ENCODE measurements at places on chromosomes 2 and 18.
A peak's percentile ranks its signal among the peaks of the same experiment; 100 is the strongest.

- DNase-seq, result no peak
Measured at GRCh38 chr2:98952966-98953365, 16.9 kb upstream of the CRACDL start.

- no peak for DNase-seq
Measured at GRCh38 chr2:239154971-239155805, 245.6 kb downstream of the HDAC4 start.

DNA sequence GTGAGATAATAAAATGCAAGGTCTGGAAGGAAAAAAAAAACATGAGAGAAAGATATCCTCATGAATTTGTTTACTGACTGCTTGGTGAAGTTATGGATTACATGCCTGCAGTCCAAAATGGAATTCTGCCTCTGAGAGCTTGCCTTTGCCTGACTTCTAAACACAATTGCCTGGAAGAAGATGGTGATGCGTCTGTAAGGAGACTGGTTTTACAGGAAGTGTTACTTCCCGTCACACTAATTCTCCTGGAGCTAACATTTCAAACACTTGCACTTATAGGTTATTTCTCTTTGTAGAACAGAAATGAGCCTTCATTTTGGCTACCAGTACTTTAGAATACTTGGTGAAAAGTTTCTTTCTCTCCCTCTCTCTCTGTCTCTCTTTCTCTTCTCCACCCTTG, 884.3 kb downstream of the TSN start:
- DNase-seq, result no peak

DNA sequence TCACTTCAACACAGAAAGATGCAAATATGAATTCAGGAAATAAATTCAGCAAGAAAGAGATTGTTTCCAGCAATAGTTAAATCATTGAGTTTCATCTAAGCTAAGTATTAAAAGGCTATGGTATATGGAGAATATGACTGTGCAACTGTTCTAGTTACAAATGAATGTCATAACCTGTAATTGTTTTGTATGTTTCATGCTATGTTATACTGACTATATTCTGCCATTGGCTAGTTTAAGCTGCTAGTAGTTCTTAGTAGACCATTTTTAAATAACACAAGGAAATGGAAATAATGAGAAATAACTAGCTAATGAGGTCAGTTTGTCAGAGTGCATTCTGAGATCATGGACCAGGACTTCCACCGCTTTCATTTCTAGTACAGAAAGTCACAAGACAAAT, 1154.9 kb upstream of the TMEFF2 start:
- no peak for DNase-seq

DNA sequence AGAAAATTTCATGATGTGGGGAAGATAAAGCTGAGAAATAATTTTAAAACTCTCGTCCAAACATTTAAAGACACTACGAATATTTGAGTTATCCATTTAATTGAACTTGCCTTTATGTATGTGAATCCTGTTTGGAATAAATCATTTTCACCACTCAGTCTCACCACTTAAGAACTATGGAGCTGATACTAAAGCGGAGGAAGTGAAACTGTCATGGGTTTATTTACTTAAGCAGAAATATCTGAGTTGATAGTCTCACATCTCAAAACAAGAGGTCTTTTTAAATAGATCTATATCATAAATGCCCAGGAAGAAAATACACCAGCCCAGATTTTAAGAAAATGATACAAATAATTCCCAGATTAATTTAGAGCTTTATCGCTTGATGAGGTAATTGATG, 532.4 kb downstream of the ZNF804A start:
- no peak for DNase-seq

DNA sequence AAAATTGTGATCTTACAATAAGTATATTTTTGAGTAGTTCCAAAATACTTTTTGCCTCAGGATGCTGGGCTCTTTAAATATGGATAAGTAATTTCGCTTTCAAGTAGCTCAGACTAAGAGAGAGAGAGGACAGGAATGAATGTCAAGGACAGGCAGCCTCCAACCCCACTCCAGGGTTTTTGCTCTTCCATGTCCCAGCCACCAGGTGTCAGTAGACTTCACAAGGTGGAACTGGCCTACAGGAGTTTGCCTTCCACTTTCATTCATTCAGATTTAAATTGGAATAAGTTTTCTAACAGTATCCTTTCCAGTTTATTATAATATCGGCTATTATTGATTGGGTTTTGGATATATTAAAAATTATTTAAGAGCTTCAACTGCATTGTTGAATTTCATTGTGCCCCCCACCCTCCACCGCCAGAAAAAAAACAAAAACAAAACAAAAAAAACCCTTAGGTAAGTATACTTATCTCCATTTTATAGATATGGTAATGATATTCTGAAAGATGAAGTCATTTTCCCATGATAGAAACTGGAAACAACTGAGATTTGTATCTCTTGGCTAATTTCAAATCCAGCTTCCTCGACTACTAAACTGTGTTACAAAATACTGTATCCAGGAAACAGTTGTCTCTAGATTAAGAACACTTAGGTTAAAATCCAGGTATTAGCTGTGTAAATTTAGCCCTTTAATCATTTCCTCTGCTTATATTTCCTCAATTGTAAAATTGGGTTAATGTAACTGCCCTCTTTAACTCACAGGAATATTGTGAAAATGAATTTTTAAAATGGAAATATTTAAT, 793.1 kb downstream of the ERBB4 start:
- DNase-seq, result peak; percentile 6

GRCh38 chr2:141311430-141311829, 819.4 kb downstream of the LRP1B start:
- DNase-seq, result no peak

DNA sequence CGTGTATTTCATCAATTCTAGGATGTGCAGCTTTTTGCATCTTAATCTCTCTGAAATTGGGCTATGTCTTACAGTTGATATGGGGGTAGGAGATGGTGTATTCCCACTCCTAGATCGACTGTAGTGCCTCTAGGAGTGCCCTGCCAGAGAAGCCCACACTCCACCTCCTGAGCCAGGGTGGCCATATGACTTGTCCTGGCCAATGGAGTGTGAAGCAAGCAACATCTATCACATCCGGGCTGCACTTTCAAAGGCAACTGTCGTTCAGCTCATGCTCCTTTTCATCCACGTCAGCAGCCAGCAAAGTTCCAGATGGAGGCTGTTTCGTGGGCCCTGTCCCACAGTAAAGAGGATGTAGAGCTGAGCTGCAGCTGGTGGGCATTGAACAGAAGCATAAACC, 149.4 kb upstream of the SLC1A4 start:
- DNase-seq, result no peak

DNA sequence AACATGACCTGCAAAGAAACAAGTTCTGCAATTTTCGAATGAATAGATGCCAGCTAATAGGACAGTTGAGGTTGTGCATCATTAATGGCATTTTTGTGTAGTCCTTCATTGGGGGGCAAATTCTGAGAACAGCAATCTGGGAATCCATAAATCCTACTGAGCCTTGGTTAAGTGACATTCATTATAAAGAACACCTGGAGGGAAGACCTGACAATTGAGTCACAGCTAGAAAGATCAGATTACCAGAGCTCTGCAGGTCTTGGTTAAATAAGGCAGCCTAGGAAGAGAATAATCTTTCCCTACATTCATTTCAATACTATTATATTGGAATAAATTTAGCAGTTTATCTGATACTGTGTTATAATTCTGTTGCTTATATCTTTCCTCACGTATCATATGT, 14.3 kb downstream of the KCNH7 start:
- no peak for DNase-seq

GRCh38 chr2:167946441-167946841, 301.0 kb downstream of the STK39 start:
- no peak for DNase-seq

DNA sequence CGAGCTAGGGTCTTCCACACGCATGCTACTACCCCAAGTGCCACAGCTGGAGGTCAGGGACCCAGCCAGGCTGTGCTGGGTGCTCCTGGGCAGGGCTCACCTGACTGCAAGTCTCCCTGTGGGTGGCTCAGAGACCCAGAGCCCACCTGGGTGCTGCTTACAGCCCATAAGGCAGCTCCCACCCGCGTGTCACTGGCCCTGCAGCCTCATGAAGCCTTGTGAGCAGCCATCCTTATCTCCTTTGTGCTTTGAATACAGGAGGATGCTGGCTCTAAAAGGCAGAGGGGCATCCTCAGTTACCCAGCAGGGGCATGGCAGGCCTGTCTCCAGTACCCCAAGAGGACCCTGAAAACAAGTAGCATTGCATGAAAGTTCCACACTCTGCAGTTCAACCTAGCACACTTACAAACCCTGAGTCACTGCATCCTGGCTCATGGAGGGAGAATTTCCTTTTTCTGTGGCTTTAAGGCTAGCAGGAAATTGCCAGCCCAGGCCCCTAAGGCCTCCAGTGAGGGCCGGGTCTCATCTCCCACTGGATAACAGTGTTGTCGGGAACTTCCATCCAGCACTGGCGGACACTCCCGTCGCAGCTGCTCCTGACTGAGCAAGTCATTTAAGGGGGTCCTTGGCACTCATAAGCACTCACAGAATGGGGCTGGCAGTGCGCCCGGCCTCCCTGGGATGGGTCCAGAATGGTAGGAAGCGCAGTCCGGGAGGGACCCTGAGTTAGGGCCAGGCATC, 137.1 kb downstream of the RPIA start:
- no peak for DNase-seq

Measured in epithelial cell of prostate (primary cell).